T-helper 9 cell (primary cell): ENCODE measurements at places on chromosomes 16 and 17.

DNA sequence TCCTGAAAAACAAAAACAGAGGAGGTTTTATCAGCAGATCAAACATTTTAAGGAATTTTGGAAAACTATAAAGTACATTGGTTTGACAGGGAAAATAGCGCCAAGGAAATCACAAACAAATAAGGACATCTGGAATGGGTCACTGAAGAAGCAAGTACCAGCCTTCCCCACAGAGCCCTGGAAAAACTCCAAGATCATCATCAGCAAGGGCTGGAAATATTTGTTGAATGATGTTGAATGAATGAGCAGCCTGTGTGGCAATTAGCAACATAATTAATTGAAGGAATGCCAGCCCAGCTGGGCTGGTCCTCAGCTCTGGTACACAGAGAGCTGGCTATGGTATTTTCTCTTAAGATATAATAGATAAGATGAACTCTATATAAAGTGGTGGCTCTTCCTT lies 290.4 kb downstream of the HS3ST3A1 start:
- DNase-seq: no peak

GRCh38 chr16:4264546-4264945 lies 8.3 kb downstream of the TFAP4 start:
- no peak for DNase-seq

GRCh38 chr17:71486261-71486660 lies 634.6 kb upstream of the SOX9 start:
- no peak for DNase-seq

- DNase-seq: no peak
Observed at GRCh38 chr16:65316808-65317207, 194.9 kb upstream of the CDH11 start.

GRCh38 chr16:86299882-86300610 lies 210.3 kb upstream of the FOXF1 start:
- no peak for DNase-seq

DNA sequence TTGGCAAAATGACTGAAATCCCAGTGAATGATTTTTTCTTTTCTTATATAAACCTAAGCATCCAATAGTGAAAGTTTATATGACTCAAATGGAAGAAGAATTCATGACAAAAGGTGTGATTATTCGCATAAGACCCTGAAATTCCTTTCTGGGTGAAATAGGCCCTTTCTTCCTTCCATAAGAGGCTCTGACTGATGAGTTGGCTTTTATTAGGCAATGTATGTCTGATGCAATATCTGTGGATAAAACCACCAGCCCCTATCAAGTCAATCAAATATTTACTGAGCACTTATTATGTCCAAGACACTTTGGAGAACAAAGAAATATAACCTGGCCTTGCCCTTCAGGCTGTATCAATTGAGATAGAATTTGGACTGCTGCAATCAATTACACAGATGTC lies 316.6 kb downstream of the CDH13 start:
- no peak for DNase-seq

DNA sequence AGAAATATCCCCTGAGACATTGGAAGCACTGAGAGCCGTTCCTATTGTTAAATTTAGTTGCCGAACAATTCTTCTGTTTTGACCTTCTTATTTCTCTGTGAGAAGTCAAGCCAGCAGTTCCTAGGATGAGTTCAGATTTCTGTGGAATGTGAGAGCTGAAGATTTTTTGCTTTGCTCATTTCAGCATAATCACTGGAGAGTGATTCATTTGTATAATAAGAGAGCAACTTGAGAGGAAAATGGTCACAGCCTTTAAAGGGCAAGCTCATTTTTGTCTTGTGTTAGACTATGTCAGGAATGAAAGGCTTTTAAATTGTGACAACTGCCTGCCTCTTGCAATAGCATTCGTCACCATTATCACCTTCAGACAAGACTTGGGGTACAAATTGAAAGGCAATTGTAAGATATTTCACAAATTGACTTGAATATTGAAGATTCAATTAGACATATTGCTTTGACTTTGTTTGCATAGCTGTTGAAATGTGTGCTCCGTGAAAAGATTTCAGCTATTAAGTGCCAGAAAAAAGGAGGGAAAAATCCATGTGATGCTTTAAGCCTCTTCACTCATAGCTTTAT lies 900.0 kb upstream of the GOT2 start:
- DNase-seq: no peak

DNA sequence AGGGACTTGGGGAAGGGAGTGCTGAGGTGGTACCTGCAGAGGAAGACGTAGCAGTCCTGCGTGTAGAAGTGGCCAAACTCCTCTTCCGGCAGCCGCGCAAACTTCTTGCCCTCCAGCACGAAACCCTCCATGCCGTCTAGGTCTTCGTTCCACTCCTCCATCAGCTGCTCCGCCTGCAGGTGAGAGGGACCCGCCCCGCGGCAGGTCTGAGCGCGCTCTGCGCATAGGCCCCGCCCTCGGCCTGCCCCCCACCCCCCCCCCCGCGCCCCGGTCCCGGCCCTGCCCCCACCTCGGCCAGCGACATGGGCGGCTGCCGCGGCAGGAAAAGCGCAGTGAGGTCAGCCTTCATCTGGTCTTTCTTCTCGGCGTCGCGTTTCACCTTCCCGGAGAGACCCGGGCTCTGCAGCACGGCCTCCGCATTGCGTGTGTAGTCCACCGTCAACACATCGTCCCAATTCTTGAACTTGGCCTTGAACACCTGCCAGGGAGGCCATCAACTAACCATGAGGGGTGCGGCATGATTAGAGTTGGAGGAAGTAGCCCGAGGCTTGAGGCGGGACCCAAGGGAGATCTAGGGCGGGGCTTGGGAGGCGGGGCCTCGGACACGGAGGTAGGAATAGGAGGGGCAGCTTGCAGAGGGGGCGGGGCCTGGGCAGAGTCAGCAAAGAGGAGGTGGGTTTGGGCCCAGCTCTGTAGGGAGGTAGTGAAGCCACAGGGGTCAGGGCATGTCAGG lies 11.5 kb downstream of the FLII start:
- DNase-seq: no peak

DNA sequence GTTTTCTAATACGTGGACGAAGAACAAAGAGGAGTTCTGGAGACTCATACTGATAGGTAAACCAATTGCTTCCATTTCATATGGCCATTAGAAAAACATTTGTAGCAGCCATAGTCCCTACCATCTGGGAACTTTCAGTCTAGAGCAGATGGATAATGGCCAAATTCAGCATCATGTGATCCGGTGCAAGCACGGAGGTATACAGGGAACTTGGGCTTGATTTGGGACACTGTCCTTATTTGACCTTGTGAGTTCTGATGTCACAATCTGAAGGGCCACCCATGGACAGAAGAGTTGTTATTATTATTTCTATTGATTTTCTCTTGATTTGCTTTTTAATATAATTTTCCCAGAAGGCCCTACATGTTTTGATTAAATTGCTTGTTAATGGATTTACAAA lies 154.6 kb upstream of the ZNF267 start:
- no peak for DNase-seq

- DNase-seq: no peak
Observed at GRCh38 chr16:78220571-78220970, 121.1 kb downstream of the WWOX start.

GRCh38 chr16:54655121-54655590 lies 275.5 kb upstream of the IRX5 start:
- DNase-seq: no peak

GRCh38 chr17:57338257-57338914 lies 82.1 kb downstream of the MSI2 start:
- no peak for DNase-seq

GRCh38 chr16:6957681-6958080 lies 375.0 kb upstream of the RBFOX1 start:
- no peak for DNase-seq

GRCh38 chr16:46658925-46659324 lies 30.1 kb downstream of the VPS35 start:
- no peak for DNase-seq

GRCh38 chr16:53922807-53923571 lies 219.0 kb downstream of the FTO start:
- DNase-seq: no peak

- no peak for DNase-seq
Observed at GRCh38 chr16:63876103-63876502, 1245.8 kb downstream of the CDH11 start.

GRCh38 chr17:47703191-47703591 lies 9.2 kb downstream of the TBKBP1 start:
- DNase-seq: peak; percentile 44

DNA sequence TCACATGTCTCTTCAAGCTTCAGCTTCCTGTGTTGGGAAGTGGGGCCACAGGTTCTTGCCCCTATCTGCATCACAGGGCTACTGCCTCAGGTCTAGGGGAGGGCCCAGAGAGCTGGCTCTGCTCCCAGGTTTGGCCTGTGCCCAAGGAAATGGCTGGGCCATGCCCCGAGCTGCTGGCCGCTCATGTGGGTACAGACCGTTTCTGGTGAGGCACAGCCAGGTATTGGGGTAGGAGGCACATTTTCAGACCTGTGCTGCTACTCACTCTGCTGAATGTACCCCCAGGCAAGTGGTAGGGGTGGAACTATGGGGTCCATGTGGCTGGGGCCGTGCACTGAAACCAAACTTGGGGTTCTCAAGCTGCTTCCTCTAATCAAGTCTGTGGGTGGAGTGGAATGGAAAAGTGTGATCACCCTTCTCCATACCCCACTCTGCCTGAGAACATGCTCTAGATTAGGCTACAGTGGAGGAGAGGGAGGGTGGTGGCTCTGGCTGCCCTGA lies 4.6 kb downstream of the GAS2L2 start:
- DNase-seq: no peak

- DNase-seq: no peak
Observed at GRCh38 chr17:80160536-80160935, 9.3 kb upstream of the CARD14 start.

DNA sequence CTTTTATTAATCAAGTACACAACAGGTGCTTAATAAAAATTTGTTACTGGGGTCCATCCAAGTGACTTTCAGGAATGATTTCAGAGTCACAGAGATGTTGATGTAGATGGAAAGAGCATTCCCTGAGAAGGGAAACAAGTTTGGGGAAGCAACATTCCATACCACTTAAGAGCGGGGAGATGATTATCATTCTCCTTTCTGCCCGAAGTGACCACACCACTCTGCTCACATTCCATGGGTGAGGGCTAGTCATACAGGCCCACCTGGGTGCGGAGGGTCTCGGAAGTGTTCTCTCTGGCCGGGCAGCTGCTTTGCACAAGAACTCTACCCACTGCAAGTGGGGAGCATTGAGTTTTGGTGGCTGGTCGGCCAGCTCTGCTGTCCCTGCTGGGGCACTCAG lies 231.4 kb downstream of the SNX29 start:
- DNase-seq: no peak

GRCh38 chr16:66843191-66843590 lies 1.0 kb upstream of the CA7 start:
- no peak for DNase-seq

DNA sequence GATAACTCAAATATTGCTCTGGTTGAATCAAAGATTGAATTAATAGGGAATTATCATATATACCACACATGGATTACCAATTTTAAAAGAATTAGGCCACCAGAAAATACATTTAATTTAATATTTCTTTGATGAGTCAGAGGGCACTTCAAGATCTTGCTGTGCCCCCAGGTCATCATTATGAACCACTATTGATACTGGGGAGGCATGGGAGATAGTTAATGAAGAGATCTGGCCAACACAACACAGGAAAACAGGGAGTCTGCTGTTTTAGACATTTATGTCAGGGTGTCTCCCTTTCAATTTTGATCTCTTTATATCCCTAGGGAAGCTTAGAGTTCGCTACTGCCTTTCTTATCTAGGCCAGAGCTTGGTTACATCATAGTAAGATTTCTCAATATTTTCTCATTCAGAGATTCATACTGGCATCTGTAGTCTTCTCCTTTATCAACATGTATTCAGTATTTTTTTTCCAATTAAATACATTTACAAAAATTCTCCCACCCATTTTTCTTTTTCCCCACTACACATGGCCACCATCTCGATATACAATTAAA lies 158.3 kb upstream of the ZFHX3 start:
- DNase-seq: no peak

DNA sequence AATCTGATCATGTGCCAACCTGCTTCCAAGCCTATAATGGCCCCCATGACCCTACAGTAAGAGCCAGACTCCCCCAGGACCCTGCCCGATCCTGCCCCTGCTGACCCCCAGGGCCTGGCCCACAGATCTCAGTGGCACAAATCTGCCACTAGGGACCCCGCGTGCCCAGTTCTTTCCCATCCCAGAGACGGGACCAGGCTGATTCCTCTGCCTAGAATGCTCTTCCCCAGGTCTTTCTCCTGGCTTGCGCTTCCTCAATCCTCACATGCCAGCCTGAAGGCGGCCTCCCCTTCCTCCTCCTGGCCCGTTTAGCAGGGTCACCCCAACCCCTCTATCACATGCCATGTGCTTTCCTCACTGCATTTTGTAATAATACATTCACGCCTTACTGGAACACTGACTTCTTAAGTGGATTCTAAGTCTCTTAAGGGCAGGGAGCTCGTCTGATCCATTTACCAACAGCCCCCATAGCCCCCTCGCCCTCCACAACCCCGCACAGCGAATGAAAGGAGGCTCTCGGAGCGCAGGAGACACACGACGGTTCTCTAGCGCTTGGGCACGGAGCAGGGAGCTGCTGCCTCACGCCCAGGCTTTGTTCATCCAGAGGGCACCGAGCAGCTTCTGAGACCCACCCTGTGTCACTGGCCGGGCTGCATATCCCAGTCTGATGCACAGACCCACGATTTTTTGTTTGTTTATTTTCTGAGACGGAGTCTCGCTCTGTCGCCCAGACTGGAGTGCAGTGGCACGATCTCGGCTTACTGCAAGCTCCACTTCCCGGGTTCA lies 1.2 kb downstream of the TRIM65 start:
- no peak for DNase-seq

DNA sequence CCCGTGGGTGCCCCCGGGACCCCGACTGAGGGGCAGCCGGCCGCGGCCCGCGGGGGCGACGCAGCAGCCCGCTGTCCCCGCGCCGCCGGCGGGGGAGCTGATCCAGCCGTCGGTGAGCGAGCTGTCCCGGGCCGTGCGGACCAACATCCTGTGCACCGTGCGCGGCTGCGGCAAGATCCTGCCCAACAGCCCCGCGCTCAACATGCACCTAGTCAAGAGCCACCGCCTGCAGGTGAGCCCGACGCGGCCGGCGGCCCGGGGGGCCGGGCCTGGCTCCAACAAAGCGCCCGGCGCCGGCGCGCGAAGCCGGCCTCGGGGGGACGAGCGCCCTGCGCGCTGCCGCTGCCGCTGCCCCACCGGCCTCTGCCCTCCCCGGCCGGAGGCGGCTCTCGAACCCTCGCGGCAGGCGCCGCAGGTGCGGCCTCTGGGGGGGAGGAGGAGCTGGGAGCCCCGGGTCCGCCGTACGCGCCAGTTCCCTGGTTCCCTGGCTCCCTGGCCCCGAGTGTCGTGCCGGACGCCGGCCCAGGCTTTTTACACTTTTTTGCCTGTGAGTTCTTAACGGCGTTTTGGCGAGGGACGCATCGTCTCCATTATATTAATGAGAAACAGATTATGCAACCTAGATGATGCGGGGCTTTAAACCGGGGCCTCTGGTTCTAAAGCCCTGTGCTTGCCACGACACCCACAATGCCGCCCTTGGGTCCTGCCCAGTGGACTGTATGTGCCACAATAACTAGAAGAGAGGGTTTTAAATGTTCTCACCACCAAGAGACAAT lies 521 bp downstream of the ATMIN start:
- DNase-seq: peak; percentile 40
